Daoy (cell line): ENCODE measurements at places on chromosomes 11 and 22. TPM values are rescaled to one million over a fixed set of nuclear protein-coding genes. Genes with fewer than 3 reads are reported as not detected.

Gene MGAT3
- total RNA-seq: 0.15 and 0.86 TPM in 2 replicates

Gene MPEG1
- total RNA-seq: not detected in 2 replicates

Gene RASL10A
- total RNA-seq: 0.11 and 0.39 TPM in 2 replicates

Gene PHETA2
- 8.7 and 14.5 TPM in 2 replicates for total RNA-seq

Gene VSTM5
- not detected in 2 replicates for total RNA-seq

Gene GLYATL1
- total RNA-seq: 1.1 TPM in 1 of 2 replicates, not detected in the other

Gene SLC37A2
- 4.1 and 4.2 TPM in 2 replicates for total RNA-seq

Gene TSPAN4
- 29.3 and 37.3 TPM in 2 replicates for total RNA-seq

Gene POU2AF1
- total RNA-seq: not detected in 2 replicates

Gene CASP4
- total RNA-seq: 132 and 157 TPM in 2 replicates

Gene CARD18
- total RNA-seq: 0.80 and 1.0 TPM in 2 replicates

Gene SCGB1D2
- total RNA-seq: not detected in 2 replicates

GRCh38 chr11:67022961-67023956 is at the start of gene SYT12:
TSS of gene SYT12 (plus strand) at chr11:67023134. CDS start at chr11:67030145, 7,011 bp downstream.
- peak; percentile 32 for DNase-seq

DNA sequence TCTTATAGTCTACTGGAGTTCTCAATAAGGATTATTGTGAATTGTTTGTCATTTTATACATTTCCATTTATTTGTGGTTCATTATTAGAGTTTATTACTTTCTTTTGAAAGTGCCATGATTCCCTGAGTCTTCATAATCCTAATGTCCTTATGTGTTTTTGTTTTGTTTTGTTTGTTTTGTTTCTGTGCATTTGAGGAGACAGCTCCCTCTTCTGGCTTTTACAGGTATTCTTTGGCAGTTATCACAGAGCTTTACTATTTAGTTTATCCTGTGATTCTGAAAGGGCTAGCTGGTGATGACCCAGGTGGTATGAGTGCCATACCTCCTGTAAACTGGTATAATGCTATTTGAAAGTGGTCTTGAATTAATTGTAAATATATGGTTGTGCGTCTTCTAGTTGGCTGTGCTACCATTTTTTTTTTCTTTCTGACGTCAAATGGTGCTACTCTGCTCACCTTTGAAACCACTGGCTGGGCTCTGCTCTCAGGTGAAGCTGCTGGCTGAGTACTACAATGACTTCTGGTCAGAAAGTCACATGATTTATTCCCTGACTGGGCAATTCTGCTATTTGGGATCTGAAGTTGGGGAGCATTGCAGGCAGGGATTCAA is 751.2 kb downstream of the JRKL start:
- DNase-seq: no peak

GRCh38 chr11:61949169-61950034 is 749 bp upstream of the BEST1 start:
- peak; percentile 63 for DNase-seq

GRCh38 chr11:78763664-78764063 is 189.0 kb upstream of the NARS2 start:
- DNase-seq: no peak

DNA sequence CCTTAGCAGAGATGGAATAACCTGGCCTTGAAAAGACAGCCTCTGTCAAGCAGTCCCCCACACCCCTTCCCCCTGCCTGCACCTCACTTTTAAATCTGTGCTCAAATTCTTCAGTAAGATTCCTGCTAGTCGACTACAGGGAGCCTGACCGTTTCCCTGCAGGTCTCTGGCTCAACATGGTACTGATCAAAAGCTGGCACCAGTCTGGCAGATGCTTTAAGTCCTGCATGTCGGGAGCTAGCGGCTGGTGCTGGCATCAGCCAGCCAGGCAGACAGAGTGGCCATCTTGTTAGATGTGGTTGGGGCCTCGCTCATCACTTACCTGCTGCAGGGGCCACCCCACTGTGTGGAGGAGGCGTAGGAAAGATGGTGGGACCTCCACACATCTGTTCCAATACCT is 204.4 kb upstream of the SORL1-AS1 start:
- DNase-seq: no peak

GRCh38 chr11:114340311-114341131 is 44.3 kb downstream of the NNMT start:
- peak; percentile 72 for DNase-seq

DNA sequence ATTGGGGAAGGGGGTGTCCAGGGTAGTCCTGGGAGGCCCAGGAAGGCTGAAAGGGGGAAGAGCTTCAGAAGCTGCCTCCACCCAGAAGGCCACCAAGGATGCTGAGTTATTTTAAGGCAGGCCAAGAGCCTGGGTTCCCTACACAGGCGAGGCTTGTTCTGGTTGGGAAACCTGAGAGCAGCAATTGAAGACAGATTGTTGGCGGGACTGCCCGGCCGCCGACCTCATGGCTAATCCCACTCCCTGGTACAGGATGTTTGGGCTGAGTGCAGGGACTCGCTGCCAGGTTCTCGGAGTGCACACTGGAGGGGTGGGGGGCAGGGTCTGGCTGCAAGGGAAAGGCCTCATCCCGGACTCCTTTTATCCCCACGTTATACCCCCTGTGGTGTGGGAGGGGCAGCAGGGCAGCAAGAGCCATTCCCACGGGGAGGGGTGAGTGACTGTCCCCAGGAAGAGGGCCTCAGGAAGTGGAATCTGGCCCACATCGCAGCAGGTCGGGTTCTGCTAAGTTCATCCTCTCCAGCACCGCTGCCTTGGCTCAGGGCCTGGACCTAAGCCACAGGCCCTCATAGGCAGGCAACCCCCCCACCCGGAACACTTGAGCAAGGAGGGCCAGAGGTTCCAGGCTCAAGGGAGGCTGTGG is 43.6 kb upstream of the PRR5 start:
- DNase-seq: peak; percentile 74

GRCh38 chr22:29165321-29166060 is 40.2 kb upstream of the EMID1 start:
- no peak for DNase-seq

GRCh38 chr11:117731722-117732290 is 65.2 kb downstream of the DSCAML1 start:
- no peak for DNase-seq

GRCh38 chr11:97157221-97157740 is 767.5 kb downstream of the JRKL start:
- DNase-seq: no peak

GRCh38 chr11:121927097-121927785 is 188.8 kb downstream of the BLID start:
- DNase-seq: no peak

DNA sequence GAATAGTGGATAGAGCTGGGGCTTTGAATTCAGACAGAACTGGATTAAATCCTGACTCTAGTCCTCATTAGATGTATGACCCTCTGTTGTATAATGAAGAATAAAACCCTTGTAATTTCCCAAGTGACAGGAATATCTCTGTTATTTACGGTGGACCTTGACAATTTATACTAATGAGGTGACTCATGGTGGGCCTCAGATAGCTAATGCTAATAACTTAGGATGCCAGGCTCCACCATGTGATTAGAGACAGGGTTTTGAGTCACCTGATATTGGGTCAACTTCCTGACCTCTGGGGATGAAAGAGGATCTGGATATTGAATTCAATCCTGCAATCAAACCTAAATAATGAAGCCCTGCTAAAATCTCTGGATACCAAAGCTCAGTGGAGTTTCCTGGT is 33.6 kb downstream of the OSBP start:
- no peak for DNase-seq

DNA sequence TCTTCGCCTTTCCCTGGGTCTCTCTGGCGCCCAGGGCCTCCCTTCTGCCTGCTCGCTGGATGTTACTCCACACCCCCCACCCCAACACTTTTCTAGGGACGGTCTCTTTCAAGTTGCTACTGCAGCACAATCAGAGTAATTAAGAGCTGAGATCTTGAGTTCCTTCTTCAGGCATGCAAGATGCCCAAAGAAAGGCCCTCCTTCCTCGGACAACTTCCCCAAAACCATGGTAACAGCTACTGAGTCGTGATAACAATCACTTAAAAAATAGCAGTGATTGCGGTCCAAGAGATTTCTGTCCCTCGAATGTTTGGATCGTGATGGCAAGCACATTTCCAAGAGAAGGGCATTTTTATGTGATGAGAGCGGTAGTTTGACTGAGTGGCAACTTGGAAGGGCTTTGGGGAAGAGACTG is 638 bp upstream of the TENM4 start:
- DNase-seq: peak; percentile 21

GRCh38 chr11:117662255-117662654 is 134.8 kb downstream of the DSCAML1 start:
- no peak for DNase-seq

GRCh38 chr22:23398701-23399366 is 181.3 kb downstream of the IGLL1 start:
- DNase-seq: no peak

- peak; percentile 57 for DNase-seq
Measured at GRCh38 chr22:19750507-19751490, 9.8 kb upstream of the TBX1 start.

DNA sequence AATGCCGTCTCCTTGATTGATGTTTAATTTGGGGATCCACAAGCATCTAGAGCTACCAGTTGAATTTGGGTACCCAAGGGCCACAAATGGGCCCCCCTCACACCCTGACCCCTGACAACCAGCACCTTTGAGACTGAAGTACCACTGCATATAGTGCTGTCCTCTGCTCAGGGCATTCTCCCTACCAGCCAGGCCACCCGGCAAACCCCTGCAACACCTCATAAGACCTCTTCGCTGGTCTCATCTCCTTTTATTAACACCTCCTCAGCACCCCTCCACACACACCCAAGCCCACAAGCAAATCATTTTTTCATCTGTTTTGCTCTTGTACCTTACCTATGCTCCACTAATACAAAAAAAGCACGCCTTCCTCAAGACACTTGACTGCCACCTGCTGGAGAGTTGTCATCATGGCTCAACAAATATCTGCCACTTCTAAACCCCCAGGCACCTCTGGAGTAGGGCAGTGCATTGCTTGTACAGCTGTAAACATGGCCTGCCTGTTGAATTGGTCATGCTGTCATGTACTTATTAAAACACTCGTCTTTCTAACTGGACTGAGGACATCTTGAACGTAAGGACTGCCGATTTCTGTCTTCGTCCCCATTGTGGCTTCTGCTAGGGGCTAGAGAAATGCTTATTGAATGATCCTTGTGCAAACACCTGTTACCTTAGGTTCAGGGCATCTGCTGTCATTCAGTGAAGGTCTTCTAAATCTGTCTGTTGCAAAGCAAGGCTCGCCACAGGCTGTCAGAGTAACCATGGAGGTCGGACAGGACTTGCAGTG is 66.5 kb downstream of the BMAL1 start:
- DNase-seq: peak; percentile 75

- no peak for DNase-seq
Measured at GRCh38 chr11:80109031-80109430, 668.2 kb upstream of the TENM4 start.

DNA sequence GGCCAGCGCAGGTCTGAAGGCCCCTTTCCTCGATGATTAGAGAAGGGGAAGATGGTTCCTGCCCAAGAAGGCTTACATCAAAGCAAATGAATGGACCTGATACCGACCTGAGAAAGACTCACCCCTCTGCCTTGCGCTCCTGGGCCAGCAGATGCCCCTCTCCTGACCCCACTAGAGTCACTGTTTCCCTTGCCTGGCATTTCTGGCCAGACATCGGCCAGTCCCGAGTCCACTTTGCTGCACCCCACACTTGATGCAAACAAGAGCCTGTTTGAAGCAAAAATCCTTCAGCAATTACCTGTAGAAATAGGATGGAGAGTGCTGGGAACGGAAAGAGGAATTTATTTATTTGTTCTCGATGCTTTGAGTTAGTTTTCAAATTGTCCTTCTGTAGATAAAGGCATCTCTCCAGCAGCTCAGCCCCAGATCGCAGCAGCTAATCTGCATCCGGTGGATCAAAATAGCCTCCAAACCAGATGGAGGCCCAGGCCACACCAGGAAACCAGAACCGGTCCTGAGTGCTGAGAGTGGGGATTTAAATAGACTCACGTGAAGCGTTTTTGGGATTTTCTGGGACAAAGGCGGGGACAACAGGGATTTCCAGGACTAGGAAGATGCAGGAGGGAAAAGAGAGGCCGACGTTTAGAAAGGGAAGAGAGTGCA is 148.6 kb downstream of the TRIM29 start:
- no peak for DNase-seq

- no peak for DNase-seq
Measured at GRCh38 chr11:72088076-72088808, 7.6 kb downstream of the LRRC51 start.

- DNase-seq: no peak
Measured at GRCh38 chr22:38832005-38832978, 11.5 kb downstream of the NPTXR start.

- DNase-seq: no peak
Measured at GRCh38 chr11:93766504-93766903, 17.6 kb upstream of the MED17 start.

- no peak for DNase-seq
Measured at GRCh38 chr22:22834783-22835182, 52.8 kb upstream of the IGLL5 start.

GRCh38 chr11:95939091-95939490 is 15.2 kb upstream of the MTMR2 start:
- DNase-seq: no peak

DNA sequence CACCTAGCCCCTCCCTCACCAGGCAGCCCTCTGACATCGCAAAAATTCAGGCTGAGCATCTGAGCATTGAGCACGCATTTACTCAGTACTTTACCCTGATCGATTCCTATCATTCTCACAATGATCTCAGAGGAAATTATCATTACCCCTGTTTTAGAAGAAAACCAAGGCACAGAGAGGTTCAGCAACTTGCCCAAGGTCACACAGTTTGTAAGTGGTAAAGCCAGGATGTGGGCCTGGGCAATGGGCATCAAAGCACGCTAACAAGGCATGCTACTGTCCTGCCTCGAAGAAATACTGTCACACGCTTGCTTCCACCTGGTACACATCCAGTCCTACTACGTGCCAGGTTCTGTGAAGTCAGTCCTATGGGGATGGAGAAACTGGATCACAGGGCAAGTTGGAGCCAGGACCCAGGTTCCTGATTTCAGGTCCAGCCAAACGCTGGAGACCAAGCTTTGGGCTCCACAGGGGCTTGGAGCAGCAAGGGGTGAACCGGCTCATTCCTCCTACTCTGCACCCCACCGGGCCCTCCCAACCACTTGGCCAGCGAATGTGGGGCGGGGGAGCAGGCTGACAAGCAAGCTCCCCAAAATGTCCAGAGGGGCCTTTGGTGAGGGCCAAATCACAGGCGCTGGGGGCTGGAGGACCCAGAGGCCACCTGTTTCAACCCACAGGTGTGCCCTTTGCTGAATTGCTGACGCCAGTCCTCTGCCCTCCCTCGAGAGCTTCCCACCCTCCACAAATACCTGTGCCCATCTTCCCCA is 18.2 kb downstream of the KCNJ4 start:
- DNase-seq: no peak

- DNase-seq: no peak
Measured at GRCh38 chr11:88813233-88813915, 252.4 kb downstream of the GRM5 start.

- DNase-seq: peak; percentile 84
Measured at GRCh38 chr11:58900479-58901420, 38.5 kb upstream of the GLYATL1 start.

- DNase-seq: peak; percentile 29
Measured at GRCh38 chr22:44538051-44538450, 40.0 kb upstream of the RTL6 start.
